Upper lobe of left lung (tissue), 6 donors: ENCODE measurements at places on chromosomes 7 and 10. TPM values are rescaled to one million over a fixed set of nuclear protein-coding genes. Genes with fewer than 3 reads are reported as not detected.

The MINDY4 gene
- total RNA-seq: 7.7 TPM

The TAC1 gene
- total RNA-seq: not detected

The ANKRD30A gene
- not detected for total RNA-seq

The LRGUK gene
- 9.1 TPM for total RNA-seq

The PAPOLB gene
- total RNA-seq: 0.33 TPM

The FRMPD2 gene
- total RNA-seq: 0.23 TPM

The ECHDC3 gene
- 98.0 TPM for total RNA-seq

The ASB10 gene
- total RNA-seq: not detected

The SGMS1 gene
- 66.7 TPM for total RNA-seq

The TMEM72 gene
- not detected for total RNA-seq

The NKX2-3 gene
- not detected for total RNA-seq

The STMP1 gene
- 23.8 TPM for total RNA-seq

The CFAP46 gene
- total RNA-seq: 6.6 TPM

The INMT gene
- 447 TPM for total RNA-seq

- H3K27ac ChIP-seq: no peak overlapping the region
- H3K36me3 ChIP-seq: no peaks in the 10 kb centered on the region
- H3K4me1 ChIP-seq: no peaks in the 10 kb centered on the region
- DNase-seq: no peak
Measured at GRCh38 chr7:22990588-22990949, 23.4 kb downstream of the HYCC1 start.

DNA sequence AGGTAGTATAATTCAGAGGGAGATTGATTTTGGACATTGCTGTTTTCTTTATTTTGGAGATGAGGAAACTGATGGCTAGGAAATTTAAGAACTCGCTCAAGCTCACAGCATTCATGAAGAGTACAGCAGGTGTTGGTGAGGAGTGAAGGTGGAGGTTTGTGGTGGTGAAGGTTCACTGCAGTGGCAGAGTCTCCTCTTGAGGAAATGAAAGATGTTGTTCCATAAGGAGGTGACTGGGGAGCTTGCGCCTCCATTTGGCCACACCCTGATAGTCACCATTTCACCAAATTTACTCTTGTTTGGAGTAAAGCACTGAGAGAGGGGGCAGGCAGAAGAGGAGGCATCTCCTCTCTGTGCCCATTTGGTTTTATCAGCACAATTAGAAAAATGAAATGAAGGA, 46.4 kb upstream of the TARP start:
- no peak overlapping the region for H3K4me3 ChIP-seq
- no peaks in the 10 kb centered on the region for H3K27me3 ChIP-seq
- no peak overlapping the region for H3K27ac ChIP-seq
- H3K4me1 ChIP-seq: no peaks in the 10 kb centered on the region

- H3K27ac ChIP-seq: peak overlapping the region; percentile 82
- peaks cover 27% of the 10 kb centered on the region for H3K4me1 ChIP-seq
- H3K4me3 ChIP-seq: no peak overlapping the region
Measured at GRCh38 chr7:98276241-98276761, 5.2 kb upstream of the BRI3 start.

- H3K27me3 ChIP-seq: no peaks in the 10 kb centered on the region
- no peak overlapping the region for H3K27ac ChIP-seq
- H3K36me3 ChIP-seq: no peaks in the 10 kb centered on the region
- DNase-seq: no peak
- H3K4me1 ChIP-seq: no peaks in the 10 kb centered on the region
Measured at GRCh38 chr7:141359740-141360415, 191.3 kb upstream of the AGK start.

DNA sequence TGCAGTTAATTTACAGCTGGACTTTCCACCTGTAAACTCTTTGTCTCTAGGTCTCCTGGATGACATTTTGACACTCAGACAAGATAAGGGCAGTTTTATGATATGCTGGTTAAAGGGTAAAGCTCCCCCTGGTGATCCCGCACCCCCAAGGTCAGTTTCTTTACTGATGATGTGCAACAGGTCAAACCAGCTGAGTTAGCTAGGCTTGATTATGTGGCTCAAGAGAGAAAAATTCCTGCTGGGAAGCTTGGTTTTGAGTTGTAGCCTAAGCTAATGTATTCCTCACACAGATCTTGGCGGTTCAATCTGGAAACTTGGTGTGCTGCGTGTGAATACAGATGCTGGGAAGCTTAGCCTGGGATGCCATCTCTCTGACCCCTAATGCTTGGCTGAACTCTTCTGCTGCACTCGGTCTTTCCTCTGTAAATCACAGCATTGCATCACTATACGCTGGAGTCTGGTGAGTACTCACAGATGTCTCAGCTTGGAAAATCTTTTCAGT, 11.4 kb upstream of the AKR1D1 start:
- no peak for DNase-seq
- no peak overlapping the region for H3K4me3 ChIP-seq
- H3K27me3 ChIP-seq: no peaks in the 10 kb centered on the region
- H3K4me1 ChIP-seq: no peaks in the 10 kb centered on the region
- no peaks in the 10 kb centered on the region for H3K36me3 ChIP-seq

DNA sequence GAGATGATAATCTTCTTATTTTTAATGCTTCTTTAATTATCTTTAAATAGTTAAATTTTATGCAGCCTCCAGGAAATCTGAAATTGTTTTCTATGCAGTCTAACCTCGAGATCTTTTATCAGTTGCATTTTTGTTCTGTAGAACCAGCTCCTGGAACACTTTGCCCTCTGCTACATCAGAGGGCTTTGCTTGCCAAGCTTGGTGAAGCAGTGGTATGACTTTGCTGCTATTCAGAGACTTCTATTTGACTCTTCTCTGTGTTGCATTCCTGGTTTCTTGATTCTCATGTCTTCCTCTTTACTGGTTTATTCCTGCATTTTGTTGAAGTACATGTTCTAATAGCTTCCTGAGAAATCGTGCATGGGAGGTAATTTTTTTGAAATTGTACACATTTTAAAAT, 163.7 kb upstream of the TMEM229A start:
- H3K36me3 ChIP-seq: no peaks in the 10 kb centered on the region
- H3K27me3 ChIP-seq: no peaks in the 10 kb centered on the region
- no peak overlapping the region for H3K27ac ChIP-seq
- no peaks in the 10 kb centered on the region for H3K4me1 ChIP-seq

GRCh38 chr7:70829221-70830059, 302.5 kb upstream of the GALNT17 start:
- H3K4me1 ChIP-seq: peaks cover 12% of the 10 kb centered on the region
- peak overlapping the region; percentile 18 for H3K4me3 ChIP-seq
- no peaks in the 10 kb centered on the region for H3K36me3 ChIP-seq
- no peaks in the 10 kb centered on the region for H3K27me3 ChIP-seq
- no peak overlapping the region for H3K27ac ChIP-seq

DNA sequence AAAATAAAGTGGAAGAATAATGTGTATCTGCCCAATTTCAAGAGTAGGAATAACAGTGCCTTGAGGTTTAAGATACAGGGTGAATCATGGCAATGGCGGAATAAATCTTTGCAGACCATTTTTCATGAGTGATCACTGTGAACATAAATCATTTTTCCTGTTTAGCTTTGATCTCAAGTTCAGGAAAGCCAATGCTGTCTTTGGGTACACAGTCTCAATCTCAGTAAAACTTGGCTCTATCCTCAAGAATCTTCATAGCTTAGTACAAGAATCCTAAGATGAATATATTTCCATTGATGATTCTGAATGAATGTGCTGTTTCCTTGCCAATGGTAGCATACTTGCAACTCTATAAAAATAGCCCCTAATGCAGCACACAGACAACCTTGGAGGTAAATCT, 6.8 kb downstream of the NAMPT start:
- H3K4me1 ChIP-seq: peaks cover 50% of the 10 kb centered on the region
- peaks cover 30% of the 10 kb centered on the region for H3K36me3 ChIP-seq
- no peaks in the 10 kb centered on the region for H3K27me3 ChIP-seq
- no peak for DNase-seq
- H3K27ac ChIP-seq: no peak overlapping the region

DNA sequence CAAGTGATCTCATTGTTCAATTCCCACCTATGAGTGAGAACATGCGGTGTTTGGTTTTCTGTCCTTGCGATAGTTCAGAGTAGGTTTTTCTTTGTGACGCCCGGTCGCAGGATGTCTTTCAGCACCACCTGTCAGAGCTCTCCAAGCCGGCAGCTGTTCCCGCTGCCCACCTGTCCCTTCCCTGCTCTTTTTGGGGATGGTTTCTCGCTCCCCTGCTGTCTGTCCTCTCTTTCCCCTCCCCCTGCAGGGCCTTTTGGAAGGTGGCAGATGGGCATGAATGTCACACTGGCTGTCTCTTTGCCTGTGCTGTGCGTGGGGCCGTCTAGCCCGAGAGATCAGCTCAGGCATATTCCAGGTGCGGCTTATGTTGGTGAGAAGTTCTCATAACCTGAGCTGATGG, 137.0 kb downstream of the GRK5 start:
- no peaks in the 10 kb centered on the region for H3K27me3 ChIP-seq
- H3K36me3 ChIP-seq: no peaks in the 10 kb centered on the region
- H3K4me3 ChIP-seq: no peak overlapping the region
- peaks cover 31% of the 10 kb centered on the region for H3K4me1 ChIP-seq
- DNase-seq: no peak
- no peak overlapping the region for H3K27ac ChIP-seq

GRCh38 chr7:85469446-85470010, 282.7 kb upstream of the SEMA3D start:
- no peak for DNase-seq
- H3K36me3 ChIP-seq: no peaks in the 10 kb centered on the region
- H3K4me1 ChIP-seq: no peaks in the 10 kb centered on the region
- H3K4me3 ChIP-seq: no peak overlapping the region
- H3K27me3 ChIP-seq: no peaks in the 10 kb centered on the region
- no peak overlapping the region for H3K27ac ChIP-seq

DNA sequence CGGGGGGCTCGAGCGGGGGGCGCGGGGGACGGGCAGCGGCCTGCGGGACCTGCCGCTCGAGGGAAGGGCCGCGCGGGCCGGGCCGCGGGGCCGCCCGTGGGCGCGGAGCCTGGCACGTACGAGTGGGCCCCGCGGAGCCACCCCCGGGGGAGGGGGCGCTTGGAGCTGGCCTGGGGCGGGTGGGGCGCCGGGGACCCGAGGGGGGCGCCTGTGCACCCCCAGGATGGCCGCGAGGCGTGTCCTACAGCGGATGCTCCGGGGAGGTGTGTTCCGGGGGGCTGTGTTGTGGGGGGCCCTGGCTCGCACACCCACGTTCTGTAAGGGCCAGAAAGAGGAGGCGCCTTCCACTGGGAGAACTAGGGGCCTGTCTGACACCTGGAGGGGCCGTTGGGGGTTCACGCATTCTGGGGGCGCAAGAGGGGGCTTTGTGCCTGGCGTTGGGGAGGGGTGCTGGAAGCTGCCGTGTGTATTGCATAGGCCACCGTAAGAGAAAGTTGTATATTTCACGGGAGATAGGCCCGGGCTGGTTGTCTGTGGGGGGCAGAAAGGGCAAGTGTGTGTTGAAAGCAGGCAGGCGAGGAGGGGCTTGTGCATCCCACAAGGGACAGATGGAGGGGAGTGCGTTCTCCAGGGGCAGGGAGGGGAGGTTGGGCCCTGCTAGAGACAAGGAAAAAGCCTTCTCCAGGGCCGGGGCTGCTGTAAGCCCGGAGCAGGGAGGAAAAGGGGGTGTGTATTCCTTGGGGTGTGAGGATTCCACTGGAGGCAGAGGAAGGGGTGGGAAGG, 663 bp downstream of the VPS37D start:
- peak overlapping the region; percentile 55 for H3K27ac ChIP-seq
- H3K4me3 ChIP-seq: peak overlapping the region; percentile 72
- peaks cover 22% of the 10 kb centered on the region for H3K4me1 ChIP-seq
- H3K36me3 ChIP-seq: no peaks in the 10 kb centered on the region
- DNase-seq: no peak
- H3K27me3 ChIP-seq: no peaks in the 10 kb centered on the region

- no peak overlapping the region for H3K4me3 ChIP-seq
- no peaks in the 10 kb centered on the region for H3K4me1 ChIP-seq
- no peak for DNase-seq
- no peaks in the 10 kb centered on the region for H3K27me3 ChIP-seq
- no peaks in the 10 kb centered on the region for H3K36me3 ChIP-seq
Measured at GRCh38 chr7:29040579-29040925, 82.4 kb upstream of the TRIL start.

GRCh38 chr7:30656006-30656957, 26.0 kb downstream of the CRHR2 start:
- H3K4me1 ChIP-seq: no peaks in the 10 kb centered on the region
- no peaks in the 10 kb centered on the region for H3K27me3 ChIP-seq
- H3K4me3 ChIP-seq: no peak overlapping the region
- no peak overlapping the region for H3K27ac ChIP-seq

DNA sequence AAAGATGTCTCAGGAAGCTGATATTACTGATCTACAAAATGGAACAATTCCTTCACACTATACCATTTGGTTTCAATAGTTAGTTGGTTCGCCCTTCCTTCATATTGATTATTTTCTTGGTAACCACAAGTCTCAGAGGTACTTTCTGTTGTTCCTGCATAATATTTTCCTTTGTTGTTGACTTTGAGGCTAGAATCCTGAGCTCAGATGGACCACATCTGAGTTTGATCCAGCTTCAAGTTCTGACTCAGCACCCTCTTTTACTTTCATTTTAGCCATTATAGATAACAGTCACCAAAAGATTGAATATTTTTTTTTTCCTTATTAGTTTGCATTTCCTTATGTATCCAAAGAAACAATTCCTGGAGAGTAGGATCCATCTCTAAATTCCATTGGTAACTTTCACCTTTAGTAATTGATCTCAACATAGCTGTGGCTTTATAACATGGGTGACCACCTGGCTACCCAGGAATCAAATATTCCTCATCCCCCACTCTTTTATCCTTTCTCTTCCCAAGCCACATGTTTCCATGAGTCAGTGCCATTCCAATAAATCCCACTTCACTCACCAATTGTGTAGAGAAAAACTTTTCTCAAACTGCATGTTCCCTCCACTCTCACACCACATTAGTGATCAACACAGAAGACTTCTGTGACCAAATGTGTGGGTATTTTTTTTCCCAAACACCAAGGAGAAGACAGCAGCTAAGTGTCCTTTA, 9.7 kb upstream of the ABCA13 start:
- H3K4me1 ChIP-seq: no peaks in the 10 kb centered on the region
- no peak overlapping the region for H3K4me3 ChIP-seq
- DNase-seq: no peak
- no peak overlapping the region for H3K27ac ChIP-seq
- no peaks in the 10 kb centered on the region for H3K27me3 ChIP-seq
